Activated naive CD8-positive, alpha-beta T cell treated with anti-CD3 and anti-CD28 coated beads, Interleukin-2, amount 50 U/mL, for 16 hours (primary cell): ENCODE measurements at places on chromosomes 13 and 19.

DNA sequence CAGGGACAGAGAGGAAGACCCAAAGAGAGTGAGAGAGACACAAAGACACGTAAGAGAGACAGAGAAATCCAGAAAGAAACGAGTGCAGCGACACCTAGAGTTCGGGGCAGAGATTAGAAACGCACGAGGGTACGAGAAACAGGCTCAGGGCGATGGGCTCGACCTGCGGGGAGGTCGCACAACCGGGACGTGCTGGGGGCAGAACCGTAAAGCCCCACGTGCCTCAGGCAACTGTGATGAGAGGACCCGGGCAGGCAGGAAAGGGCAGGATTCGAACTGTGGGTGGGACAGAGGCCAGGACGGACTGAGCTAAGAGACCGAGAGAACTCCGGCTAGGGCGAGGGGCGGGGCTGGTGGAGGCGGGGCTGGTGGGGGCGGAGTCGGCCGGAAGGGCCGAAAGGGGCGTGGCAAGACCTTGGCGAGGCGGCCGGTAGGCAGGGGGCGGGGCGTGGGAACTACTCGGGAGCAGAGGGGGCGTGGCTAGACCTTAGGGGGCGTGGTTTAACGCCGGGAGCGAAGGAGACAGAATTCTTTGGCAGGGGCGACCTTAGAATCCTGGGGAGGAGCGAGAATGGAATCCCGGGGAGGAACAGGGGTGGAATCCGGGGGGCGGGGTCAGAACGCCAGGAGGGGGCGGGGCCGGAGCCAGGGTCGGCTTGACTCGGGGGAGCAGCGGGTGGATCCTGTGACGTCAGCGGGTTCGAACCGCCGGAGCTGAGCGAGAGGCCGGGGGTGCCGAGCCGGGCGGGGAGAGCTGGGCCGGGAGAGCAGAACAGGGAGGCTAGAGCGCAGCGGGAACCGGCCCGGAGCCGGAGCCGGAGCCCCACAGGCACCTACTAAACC lies at the start of gene NECTIN2:
Gene NECTIN2 (plus strand): TSS at position 686 of the 843 bp plus-strand sequence. CDS start 229 bp downstream, outside the sequence.
- peak; percentile 63 for DNase-seq

DNA sequence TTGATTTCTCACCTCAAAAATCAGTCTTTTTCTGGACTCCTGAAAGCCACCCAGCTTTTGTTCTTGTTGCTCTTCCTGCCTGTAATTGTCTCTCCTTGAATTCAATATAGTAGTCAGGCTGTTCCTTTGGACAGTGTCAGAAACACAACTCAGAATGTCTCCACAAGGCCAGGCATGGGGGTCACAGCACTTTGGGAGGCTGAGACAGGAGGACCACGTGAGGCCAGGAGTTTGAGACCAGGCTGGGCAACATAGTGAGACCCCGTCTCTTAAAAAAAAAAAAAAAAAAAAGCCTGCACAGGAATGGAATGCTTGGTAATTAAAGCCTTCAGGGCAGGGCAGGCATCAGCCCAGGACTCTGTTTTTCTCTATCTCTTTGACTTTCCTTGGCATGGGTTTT lies 8.9 kb upstream of the BAX start:
- DNase-seq, result no peak

GRCh38 chr19:53518121-53518520 lies 19.8 kb upstream of the ZNF331 start:
- no peak for DNase-seq

- DNase-seq, result no peak
Observed at GRCh38 chr19:16877581-16877980, 11.2 kb upstream of the F2RL3 start.

DNA sequence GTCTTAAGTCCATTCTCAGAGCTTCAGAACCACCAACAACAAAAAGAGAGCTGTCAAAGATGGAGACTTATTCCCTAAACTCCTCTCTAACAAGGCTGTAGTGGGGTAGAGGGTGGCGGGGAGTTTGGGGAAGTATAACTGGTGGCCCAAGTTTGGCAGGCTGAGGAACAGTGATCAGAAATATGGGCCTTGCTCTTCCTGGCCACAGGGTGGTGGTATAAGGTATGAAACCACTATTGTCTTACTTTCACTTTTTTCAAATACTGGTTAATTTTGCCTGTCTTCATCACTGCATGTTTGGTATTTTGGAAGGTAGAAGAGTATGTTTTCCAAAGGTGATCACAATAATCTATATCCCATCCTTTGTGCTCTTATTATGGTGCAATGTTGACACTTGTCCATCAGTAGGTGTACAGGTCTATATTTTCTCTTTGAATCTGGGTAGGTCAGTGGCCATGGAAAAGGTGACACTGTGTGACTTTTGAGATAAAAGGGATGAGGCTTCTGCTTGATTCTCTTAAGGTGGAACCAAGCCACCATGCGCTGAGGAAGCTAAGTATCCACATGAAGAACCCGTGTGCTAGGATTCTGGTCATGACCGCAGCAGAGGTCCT lies 23.2 kb upstream of the GPC5 start:
- no peak for DNase-seq

DNA sequence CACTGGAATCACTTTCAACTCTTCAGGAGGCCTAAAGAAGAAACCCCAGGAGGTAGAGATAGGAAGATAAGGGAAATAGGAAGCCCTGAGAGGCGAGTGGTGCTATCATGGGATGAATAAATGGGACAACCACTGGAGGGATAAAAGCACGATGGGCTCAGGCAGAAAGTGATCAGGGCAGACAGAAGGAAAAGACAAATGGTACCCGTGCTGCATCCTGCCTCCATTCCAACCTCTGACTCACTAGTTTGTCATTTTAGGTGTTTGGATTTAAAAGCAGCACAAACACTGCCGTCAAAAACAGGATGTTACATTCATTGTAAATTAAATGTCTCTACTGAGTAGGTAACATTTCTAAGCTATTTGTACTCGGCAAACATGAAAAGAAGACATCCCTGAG lies 314.3 kb upstream of the HTR2A start:
- DNase-seq, result no peak

- no peak for DNase-seq
Observed at GRCh38 chr19:55116859-55117662, at the start of gene PPP1R12C. Gene PPP1R12C (minus strand): TSS chr19:55117637. CDS start chr19:55117543, 94 bp downstream.

DNA sequence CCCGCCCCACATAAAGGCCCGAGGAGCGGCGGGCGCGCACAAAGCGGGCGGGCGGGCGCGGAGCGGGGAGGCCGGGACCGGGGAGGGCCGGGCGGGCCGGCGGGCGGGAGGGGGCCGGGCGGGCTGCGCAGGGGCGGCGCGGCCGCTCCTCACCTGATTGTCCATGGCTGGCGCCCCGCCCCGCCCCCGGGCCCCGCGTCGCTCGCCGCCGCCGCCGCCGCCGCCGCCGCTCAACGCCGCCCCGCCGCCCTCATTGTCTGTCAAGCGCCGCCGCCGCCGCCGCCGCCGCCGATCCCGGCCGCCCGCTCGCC lies 200 bp downstream of the MLLT1 start:
- no peak for DNase-seq
